ENCODE measurements at places on chromosomes 12 and 14.

GRCh38 chr12:14264316-14264715 lies 101.2 kb upstream of the ATF7IP start:
- DNase-seq: no peak

- DNase-seq: no peak
Measured at GRCh38 chr14:32727832-32728231, 210.8 kb upstream of the NPAS3 start.

DNA sequence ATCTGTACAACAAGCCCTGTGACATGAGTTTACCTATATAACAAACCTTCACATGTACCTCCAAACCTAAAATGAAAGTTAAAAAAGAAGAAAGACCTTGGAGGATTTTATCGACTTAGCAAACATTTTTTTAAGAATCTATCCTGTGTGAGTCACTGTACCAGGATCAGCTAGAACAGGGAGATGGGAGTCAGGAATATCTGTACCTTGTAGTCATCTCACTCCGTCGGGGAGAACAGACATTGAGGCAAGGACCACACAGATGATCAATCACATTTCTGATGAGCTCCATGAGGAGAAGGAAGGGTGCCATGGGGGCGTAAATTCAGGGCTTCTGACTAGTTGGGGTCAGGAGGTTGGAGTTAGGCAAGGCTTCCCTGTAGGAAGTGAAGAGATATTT lies 310.6 kb downstream of the VRK1 start:
- DNase-seq: no peak

DNA sequence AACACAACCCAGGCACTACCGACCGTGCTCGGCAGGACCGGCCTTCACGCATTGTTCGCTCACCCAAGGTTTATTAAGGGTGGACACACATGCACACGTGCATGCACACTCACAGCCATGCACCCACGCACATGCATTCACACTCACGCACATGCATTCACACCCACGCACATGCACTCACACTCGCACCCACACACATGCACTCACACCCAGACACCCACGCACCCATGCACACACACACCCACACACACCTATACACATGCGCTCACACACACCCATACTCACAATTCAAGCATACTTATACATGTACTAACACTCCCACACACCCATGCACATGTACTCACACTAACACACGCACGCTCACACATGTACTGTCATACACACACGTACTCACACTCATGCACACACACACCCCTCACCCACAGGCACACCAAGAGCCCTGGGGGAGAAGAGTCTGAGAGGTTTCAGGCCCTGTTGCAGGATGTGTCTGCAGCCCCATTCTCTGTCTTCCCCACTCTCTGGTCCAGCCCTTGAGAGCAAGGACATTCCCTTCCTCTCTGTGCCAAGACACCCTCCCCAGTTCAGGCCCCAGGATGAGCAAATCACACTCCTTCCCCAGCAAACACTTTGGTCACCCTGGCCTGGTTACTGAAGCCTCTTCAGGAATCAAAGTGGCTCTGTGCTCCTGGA lies 49.4 kb upstream of the BCL11B start:
- DNase-seq: no peak

- no peak for DNase-seq
Measured at GRCh38 chr14:104700747-104701217, 11.4 kb downstream of the INF2 start.

All from stimulated activated CD4-positive, alpha-beta T cell treated with anti-CD3 and anti-CD28 coated beads, Interleukin-1b, Interleukin-23, amount 100 ng/mL, for 1 hour (primary cell).